ENCODE measurements at places on chromosomes 3 and 15.

DNA sequence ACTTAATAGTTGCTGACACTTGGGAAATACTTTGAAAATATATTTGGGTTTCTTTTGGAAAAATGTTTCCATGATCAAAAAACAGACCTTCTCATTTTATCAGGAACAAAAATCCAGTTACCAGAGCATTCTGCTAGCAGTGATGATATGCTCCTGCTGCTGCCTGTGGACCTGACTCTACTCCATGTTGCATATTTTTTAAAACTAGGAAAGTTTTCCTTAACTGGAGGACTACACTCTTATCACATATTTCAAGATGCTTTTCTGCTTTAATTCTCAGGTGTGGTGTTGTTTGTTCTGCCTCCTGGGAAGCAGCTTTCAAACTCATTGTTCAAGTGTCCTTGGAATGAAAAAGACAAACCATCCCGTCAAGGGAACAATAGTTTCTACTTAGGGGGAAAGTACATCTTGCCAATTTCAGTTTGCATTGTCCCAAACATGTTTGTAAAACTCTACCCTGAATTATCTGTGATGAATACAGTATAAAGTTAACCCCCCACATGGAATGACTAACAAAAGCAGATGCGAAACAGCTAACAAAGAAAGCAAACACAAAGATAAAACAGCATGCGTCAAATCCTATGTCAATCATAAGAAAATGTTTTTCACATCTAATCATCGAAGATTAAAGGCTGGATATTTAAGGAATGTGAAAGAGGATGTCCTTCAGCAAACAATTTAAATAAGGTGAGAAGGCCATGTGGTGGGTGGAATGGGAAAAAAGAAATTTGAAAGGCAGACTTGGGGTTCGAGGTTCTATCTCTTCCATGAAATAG is 40.1 kb upstream of the PSMD6 start:
- DNase-seq, result no peak

- DNase-seq, result no peak
These were observed 83.3 kb downstream of the TMCO5A start for GRCh38 chr15:38017721-38018120.

DNA sequence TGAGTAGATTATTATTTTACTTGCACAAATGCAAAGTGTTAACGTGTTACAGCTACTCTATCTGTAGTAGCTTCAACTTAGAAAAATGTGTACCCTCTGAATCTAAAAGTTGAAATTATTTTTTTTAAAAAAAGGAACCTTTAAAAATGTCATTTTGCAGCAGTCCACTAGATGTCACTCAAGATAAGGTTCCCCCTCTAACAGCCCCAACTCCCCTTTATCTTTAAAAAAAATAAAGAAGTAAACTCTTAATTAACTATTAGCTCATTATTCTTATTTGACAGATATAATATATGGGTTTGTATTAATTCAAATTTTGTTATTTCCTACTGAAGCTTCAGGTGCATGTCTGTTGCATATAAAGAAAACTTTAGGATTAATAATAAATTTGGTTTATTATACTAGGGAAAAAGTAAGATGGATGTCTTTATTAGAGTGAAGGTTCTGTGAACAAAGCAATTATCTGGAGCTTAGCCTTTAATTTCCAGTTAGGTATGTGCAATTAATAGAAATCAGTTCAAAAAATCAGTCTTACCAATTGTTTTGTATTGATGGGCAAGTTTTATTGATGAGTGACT is 288.5 kb downstream of the VGLL3 start:
- no peak for DNase-seq

DNA sequence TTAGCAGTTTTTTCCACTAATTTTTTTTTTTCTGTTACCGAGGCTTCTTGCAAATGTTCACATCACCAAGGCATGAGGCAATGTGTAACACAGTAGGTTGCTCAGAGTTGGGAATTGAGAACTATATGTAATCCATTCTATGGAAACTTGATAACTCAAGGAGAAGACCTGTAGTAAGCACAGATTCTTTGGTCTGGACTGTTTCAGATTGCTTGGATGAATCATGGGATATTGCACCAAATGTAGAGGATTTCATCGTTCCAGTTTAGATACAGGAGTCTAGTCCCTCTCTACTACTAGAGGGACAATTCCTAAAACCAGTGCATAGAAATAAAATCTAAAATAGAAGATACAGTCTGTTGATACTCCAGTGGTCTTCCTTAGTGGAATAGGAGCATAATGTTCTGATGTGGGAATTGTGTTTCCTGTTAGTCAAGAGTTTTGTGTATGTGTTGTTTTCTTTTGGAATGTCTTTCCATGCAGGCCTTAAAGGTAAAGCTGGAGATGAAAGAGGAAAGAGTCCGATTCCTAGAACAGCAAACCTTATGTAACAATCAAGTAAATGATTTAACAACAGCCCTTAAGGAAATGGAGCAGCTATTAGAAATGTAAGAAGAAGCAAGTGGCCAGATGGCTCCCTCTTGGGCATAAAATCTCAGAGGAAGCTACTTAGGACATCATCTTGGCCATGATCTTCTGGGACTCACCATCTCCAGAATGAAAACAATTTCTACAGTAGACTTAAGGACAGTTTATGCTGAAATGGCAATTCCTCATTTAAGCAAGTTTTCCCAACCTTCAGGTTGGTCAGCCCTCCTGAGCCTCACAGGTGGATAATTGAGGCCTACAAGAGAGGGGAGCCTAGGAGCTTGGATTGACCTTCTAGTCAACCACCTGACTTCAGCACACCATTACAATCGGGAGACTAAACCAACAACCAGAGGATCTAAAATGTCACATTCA is 10.7 kb downstream of the KNSTRN start:
- DNase-seq, result no peak

Data from NCI-H1694 (cell line).